ENCODE measurements at places on chromosomes 11 and 22.
A peak's percentile ranks its signal among the peaks of the same experiment; 100 is the strongest.

DNA sequence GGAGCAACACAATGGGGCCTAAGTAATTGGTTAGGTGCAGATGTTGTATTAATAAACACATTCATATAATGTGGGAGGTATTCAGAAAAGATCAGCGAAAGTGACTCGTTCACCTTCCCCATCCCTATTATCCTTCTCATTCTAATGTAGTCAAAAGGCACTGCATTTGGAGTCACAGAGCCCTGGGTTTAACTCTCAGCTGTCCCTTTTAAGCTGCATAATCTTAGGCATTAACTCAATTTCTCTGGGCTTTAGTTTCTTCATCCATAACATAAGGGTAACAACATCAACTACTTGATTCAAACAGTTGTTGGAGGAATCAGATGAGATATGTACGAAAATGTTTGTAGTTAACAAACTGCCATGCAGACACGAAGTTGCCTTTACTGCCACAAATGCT lies 187.6 kb upstream of the PITPNB start:
- no peak for DNase-seq

DNA sequence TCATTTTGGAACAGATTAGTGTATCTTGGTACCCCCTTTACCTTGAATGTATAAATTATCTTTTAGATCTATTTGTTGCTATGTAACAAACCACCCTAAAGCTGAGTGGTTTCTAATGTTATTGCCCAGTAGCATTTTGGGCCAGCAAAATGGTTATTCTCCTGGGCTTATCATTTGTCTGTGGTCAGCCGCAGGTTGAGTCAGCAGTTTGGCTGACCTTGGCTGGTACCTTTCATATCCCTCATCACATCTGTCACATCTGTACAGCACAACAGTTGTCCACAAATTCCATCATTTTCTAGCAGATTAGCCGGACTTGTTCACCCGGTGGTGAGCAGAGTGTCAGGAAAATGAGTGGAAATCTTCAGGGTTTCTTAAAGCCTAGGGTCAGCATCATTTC lies 588.5 kb upstream of the ARHGAP42 start:
- DNase-seq, result no peak

- DNase-seq, result peak; percentile 32
Measured at GRCh38 chr11:65386307-65387140, at the start of gene FRMD8. Gene FRMD8, plus strand, starts transcription at chr11:65386637. Its CDS starts 400 bp downstream, at chr11:65387037.

- no peak for DNase-seq
Measured at GRCh38 chr22:19648419-19648929, 65.8 kb upstream of the SEPTIN5 start.

DNA sequence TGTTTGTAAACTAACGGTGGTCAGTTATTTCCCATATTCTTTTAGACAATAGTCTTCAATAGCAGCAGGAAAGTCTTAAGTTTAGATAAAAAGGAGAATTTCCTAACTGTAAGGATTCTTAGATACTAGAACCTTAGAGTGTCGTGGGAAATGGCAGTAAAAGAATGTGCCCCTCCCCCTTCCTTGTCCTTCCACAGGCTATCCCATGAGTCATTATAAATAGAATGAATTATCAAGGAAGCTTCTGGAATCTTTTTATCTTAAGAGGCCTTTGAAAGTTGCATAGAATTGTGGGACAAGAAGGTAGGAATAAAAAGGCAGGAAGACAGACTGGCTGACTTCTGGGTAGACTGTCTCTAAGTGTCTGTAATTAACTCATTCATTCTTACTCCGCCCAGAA lies 165.2 kb upstream of the TBCEL start:
- no peak for DNase-seq

DNA sequence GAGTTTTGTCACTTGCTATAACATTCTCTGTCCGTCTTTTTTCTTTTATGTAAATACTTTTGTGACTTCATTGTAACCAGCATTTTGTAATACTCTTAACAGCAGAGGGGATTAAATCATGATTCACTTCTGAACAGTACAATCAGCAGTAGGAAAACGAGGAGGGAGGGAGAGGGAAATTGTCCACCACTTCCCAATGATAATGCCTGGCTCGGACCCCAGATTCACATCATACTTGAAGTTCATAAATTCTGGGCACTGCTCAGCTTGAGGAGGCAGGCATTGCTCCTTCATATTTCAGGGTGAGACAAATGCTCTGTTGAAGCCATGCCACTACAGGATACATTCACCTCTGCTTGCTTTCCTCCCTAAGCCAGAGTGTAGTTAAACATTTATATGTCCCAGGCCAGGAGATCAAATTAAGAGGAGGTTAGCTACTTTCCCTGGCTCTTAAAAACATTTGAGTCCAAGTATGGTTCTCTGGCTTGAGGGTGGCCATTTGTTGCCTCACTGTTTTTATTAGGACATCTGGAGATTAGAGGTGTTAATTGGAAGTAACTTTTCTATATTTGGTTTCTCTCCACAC lies 129.0 kb upstream of the LDLRAD3 start:
- no peak for DNase-seq

DNA sequence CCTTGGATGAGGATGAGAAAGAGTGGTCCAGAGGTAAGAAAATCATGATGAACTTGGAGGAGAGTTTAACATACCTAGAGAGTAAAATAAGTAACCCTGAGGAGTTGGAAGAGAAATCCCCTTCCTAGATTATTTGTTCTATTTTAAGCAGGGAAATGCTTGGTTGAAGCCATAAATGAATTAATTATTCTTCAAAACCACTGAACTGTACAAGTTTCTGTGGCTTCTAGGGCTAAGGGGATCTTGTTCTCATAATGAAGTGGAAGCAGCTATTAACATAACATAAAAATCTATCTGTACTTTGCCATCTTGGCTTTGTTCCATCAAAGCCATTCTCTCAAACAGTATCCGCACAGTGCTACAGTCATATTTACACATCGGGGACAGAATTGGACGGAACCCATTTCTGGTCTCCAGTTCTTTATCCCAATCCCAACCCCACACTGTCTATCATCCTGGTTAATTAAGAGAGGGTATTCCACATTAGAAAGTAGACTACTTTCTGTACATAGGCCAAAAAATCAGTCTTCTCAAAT lies 14.5 kb upstream of the ARHGAP42 start:
- DNase-seq, result no peak

GRCh38 chr22:29345932-29346331 lies 30.4 kb upstream of the RASL10A start:
- no peak for DNase-seq

DNA sequence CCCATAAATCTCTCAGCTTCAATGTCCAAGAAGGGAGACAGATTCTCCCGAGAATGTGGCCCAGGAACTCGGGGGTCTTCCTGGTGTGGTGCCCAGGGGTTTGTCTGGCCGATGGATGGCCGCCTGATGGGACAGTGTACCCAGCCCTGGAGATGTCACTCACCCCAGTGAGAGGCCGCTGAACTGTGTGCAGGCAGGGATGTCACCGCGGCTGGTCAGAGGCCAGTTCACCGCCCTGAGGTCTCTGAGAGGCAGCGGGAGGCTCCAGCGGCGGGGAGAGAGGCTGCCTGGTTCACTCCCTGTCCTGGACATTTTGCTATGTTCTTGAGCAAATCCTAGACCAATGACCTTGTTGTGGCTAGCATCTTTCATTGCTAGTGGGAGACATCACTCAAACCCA lies 1349.5 kb downstream of the BRD1 start:
- no peak for DNase-seq

DNA sequence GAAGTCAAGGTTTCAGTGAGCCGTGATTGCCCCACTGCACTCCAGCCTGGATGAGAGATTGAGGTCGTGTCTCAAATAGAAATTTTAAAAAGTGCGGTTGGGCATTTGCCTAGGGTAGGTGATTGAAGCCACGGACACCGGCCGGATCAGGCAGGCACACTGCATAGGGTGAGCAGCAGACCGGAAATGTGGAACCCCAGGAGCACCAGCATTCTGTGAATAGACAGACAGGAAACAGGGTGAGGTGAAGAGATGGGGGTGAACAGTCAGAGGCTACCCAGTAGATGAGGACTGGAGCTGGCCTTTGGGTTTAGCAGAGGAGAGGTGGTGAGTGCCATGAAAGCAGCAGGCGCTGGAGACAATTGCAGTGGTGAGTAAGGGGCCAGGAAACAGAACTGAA lies 43.5 kb downstream of the PPFIA1 start:
- DNase-seq, result no peak

GRCh38 chr11:115222218-115222862 lies 281.9 kb downstream of the CADM1 start:
- no peak for DNase-seq

- no peak for DNase-seq
Measured at GRCh38 chr22:20084547-20085413, 4.7 kb downstream of the DGCR8 start.

DNA sequence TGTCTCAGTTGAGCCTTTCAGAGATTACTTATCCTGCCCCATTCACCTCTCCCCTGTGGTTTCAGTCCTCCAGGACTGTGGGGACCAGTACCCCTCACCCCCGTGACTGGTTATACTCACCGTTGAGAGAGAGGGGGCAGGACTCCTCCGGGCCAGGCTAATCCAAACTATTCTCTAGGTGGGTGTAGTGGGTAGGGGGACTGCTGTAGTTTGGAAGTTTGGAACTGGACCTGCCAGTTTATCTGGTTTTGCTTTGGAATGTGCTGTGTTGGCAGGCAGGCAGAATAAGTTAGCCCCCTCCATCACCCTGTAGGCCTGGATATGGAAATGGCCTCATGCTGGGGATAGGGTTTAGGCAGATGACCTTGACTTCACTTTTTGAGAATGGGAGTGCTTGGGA lies 13.5 kb downstream of the TEAD1 start:
- DNase-seq, result no peak

GRCh38 chr11:46611526-46612304 lies 5.3 kb downstream of the HARBI1 start:
- DNase-seq, result no peak

- DNase-seq, result no peak
Measured at GRCh38 chr11:77121096-77121640, 6.9 kb upstream of the MYO7A start.

DNA sequence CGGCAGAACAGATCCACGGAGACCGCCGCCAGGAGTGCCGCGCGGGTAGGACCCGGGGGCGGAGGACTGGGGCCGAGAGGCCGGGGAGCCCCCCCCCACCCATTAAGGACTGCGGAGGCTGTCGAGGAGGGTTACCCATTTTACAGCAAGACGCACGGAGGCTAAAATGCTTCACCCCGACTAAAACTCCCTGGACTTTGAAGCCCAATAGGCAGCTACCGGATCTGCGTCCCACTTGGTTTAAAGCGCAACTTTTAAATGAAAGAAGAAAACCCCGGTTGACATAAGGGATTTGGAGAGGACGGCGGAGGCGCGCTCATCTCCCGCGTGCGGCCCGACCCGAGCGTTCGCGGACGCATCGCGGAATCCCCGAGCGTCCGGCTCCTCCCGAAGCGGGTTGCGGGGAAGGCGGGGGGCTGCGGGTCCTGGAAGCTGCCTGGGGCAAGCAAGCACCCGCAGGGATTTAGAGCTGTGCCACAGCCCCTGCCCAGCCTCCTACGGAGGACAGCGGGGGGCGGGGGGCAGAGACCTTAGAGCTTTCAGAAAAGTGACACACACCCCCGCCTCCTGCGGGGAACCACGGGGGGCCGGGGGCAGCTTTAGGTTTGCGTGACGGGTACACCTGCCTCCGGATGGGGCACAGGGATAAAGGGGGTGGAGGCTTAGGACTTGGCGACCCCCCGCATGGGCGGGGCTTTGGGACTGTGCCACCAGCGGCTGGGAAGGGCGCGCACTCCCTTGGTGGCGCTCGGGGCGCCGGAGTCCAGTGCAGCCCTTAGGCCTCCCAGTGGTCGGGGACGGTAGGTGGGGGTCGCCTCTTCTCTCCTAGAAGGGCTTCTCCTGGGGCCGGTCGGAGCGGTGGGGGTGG lies 760 bp upstream of the CELSR1 start:
- DNase-seq, result no peak

DNA sequence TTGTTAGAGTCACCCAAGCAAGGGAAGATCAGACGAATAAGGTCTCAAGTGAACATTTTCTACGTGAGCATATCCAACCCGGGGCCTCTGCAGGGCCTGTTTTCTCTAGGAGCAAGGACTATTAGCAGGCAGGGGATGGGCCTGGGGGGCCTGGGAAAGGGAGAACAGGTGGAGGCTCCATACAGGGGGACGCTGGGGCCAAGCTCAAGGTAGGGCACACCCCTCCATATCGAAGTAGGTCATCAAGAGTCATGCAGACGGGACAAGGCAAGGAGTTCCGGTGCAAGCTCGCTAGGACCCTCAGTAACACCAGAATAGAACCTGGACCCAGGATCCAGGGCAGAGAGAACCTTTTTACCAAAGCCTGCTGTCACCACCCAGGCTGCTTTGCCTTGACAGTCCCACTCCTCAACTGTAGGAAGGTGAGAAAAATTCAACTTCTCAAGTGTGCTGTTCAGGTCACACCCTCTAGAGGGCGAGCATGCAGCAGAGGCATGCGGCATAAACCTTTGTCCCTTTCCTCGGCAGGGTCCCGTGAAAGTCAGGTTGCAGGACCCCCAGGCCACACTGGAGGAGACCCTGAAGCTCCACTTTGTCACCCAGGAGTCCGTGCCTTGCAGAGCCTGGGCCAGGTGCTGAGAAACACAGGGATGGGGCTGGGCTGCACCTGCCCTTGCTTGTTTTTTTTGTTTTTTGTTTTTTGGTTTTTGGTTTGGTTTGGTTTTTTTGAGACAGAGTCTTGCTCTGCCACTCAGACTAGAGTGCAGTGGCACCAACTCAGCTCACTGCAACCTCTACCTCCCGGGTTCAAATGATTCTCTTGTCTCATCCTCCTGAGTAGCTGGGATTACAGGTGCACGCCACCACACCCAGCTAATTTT lies 8.6 kb upstream of the APOBEC3B start:
- DNase-seq, result no peak

GRCh38 chr11:12007769-12008737 lies at the start of gene DKK3:
Gene DKK3, minus strand, starts transcription at chr11:12008626. Its CDS starts 44 bp downstream, at chr11:12008582.
- no peak for DNase-seq
